ENCODE measurements at places on chromosomes 11 and 22.

DNA sequence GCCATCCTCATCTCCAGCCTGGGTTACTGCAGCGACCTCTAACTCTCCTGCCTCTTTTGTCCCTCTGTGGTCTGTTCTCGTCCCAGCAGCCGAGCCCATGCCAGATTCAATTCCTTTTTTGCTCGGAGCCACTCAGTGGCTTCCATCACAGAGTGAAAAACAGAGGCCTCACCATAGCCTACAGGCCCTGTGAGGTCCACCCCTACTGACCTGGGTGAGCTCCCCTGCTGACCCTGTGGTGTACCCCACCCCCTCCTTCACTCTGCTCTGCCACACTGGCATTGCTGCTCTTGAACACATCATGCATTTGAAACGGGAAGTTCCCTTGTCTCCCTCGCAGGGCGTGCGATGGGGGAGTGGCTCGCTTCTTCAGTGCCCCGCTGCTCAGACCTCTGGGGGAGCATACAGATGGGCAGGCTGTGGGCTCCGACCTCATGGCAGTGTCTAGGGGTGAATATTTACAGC lies 2.1 kb downstream of the AIP start:
- no peak for DNase-seq

DNA sequence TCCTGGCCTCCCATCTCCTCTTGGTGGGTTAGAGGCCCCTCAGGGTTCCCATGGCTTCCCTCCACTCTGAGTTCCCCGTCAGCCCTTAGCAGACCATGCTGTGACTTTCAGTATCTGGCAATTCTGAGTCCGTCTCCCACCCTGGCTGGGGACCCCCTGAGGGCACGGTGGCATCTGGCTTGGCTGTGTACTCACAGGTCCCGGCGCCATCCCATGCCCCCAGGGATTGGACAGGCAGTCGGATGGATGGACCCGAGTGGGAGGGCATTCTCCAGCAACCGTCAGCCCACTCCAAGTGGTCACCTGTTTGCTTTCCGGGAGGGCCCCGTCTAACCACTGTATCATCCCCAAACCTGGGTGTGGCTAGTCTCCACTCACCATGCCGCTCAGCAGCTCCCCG lies 24.0 kb upstream of the ABCC8 start:
- DNase-seq: no peak

DNA sequence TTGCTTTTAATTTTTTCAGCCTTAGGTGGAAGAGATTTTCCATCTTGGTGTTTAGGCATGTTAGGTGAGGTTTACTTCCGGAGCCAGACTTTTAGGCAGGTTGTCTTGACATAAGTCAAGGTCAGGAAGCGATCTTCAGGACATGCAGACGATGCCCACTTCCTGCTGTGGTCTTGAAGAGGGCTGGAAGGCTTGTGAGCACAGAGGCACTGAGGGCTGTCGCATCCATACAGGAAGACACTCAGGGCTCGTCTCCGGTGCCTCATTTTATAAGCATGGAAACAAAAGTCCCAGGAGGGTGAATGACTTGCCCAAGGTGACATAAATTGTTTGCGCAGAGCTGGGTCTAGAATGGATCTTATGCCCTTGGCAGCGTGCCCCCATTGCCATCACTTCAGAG lies 30.8 kb downstream of the MARK2 start:
- DNase-seq: peak; percentile 17

DNA sequence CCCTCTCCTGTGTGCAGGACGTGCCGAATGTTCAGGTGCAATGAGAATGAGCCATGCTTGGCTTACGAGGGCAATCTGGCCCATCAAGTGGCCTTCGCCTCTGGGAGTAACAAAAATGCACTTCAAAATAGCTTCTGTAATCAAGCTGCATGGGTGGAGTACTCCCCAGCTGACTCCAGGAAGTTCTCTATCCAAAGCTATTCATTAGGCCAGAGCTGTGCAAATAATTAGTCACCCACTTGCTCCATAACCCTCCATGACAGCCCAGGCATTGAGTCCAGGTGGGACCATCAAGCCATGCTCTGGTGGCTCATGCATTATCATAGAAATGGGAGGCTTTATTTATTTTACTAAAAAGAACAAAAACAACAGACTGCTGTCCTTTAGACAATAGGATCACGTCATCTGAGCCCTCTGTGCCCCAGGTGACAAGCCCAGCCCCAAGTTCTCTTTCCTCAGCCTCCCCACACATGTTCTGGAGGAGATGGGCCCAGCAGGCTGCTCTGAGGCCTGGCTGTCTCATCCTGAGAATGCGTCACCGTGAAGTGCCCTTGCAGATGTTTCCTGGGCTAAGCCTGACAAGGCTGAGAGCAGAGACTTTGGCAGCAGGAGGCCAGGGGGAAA lies 244.7 kb downstream of the ETS1 start:
- DNase-seq: no peak

DNA sequence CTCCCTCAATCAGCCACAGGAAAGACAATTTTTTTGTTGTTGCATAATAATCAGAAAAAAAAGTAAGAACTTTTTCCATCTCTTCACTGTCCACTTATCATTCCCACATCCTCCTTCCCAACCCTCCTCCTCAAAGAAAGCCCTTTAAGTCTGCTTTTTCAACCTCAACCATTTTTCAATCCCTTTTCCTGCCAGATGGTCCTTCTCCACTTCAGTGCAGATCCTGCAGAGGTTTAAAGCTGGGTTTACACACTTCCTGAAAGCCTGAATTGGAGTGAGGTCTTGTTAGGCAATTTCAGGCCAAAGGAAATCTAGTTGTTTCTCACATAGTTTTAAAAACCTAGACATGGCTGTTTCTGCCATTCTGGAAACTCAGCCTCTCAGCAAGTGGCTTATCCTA lies 78.3 kb downstream of the RPL27A start:
- no peak for DNase-seq

GRCh38 chr11:40328890-40329614 lies 1130.4 kb downstream of the LRRC4C start:
- no peak for DNase-seq

DNA sequence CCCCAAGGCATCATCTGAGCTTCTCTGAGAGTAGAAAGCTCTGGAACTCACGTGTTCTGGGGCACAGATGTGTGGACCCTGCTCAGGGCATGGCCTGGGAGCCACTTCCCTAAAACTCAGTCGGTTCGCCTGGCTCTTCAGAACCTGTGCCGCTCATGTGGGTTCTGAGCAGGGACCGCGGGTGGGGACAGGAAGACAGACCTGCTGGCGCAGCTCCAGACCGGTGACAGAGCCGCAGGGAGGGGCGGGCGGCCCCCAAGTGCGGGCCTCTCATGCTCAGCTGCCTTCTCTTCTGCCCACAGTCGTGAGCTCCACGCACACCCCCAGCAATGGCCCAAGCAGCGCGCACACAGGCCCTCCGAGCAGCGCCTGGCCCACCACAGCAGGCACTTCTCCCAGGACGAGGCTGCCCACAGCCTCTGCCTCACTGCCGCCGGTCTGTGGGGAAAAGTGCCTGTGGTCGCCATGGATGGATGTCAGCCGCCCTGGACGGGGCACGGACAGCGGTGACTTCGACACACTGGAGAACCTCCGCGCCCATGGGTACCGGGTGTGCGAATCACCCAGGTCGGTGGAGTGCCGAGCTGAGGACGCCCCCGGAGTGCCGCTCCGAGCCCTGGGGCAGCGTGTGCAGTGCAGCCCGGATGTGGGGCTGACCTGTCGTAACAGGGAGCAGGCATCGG lies 24.2 kb downstream of the MUC5AC start:
- no peak for DNase-seq

GRCh38 chr11:70928854-70929598 lies 323.4 kb downstream of the SHANK2 start:
- no peak for DNase-seq

- DNase-seq: no peak
Measured at GRCh38 chr11:76700177-76701100, 29.9 kb upstream of the LRRC32 start.

DNA sequence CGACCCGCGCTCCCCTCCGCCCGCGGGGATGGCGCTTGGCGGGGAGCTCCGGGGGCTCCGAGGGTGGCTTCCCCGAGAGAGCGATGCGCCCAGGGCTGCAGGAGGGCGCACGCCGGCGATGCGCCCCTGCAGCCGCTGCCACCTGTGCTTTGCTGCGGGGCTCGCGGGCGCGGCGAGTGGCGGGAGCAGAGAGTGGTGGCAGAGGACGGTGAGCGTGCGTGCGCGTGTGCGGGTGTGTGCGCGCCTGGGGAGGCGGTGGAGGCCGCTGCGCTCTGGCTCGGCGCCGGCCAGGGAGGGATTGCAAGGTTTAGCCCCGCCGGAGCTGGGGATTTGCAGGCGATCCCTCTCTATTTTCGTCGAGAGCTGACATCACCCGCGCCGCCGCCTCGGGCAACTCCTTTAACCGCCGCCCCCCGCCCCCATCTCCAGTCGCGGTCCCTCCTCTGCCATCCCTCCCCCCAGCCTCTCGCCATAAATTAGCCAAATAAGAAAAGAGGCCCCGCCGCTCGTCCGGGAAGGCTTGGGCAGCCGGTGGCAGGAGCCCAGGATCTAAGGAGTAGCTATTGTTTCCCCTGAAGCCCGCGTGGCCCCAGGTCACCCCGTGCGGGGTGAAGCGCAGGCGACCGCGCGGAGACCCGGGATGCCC lies at the start of gene SLC1A2:
SLC1A2 (minus strand) TSS at position 375 of the 646 bp plus-strand sequence. CDS start 592 bp downstream, outside the sequence.
- DNase-seq: no peak
